ENCODE measurements at places on chromosomes 5 and 9.
A peak's percentile ranks its signal among the peaks of the same experiment; 100 is the strongest.

GRCh38 chr5:151661968-151662732 is 24.6 kb downstream of the SPARC start:
- no peak for DNase-seq

GRCh38 chr5:174532455-174533453 is 191.6 kb upstream of the MSX2 start:
- DNase-seq: peak; percentile 95

GRCh38 chr5:65611524-65611923 is 12.6 kb downstream of the TRIM23 start:
- DNase-seq: no peak

DNA sequence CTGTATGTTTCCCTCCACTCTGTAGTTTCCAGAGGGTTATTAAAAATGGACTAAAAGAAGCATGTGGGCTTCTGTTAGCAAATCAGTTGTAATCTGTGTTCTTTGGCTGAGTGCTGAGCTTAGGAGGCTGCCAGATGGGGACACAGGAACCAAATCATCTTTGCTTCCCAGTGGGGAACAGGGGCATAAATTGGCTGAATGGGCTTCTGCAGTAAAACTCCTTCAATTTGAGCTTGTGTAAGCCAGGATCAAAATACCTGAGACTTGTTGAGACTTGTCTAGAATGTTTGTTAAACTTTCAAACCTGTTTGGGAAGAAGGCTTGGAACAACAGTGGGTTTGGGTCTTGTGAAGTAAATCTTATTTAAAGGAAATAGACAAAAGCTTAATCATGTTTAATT is 32.2 kb upstream of the TNFAIP8 start:
- peak; percentile 34 for DNase-seq

- no peak for DNase-seq
Observed at GRCh38 chr9:130499804-130500263, 55.1 kb downstream of the ASS1 start.

DNA sequence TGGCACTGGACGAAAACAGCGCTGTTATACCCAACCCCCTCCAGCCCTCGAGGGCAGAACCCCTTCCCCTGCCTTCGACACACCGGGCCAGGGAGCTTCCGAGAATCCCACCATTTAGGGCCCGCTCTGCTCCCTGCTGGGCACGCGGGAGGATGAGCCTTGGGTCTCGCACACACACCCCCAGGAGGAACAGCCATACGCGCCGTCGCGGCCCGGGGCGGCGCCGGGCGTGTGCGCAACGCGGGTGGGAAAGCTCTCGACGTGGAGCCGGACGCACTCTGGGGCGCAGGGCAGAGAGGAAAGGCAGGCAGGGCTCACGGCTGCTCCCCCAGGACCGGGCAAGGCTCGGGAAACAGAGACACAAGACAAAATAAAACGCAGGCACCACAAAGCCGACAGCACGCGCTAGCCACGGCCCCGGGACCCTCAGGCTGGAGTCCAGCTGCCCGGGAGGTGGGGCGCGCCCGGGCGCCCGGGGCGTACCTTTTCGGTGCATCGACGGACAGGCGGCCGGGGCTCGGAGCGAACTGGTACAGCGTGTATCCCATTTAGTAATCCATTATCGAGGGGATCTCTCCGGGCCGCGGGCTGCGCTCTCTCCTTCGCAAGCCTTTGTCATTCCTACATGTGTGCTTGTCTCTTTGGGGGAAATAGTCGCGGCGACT is 789 bp downstream of the SEMA6A start:
- peak; percentile 7 for DNase-seq

DNA sequence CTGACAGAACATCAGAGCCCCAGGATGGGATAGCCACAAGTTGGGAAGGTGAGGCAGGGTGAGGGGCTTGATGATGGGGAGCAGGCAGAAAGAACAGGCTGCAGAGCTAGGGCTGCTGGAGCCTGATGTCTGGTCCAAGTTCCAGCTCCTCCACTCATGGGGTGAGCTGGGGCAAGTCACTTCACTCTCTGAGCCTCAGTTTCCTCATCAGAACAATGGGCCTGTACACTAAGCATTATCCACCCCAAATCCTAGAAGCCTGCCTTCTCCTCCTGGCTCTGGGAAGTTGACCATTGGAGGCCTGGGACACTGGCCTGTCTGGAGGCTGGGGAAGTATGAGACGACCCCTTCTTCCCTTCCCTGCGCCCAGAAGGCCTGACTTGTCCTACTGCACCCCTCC is 51.8 kb upstream of the PSD2 start:
- DNase-seq: no peak

- DNase-seq: no peak
Observed at GRCh38 chr9:35294066-35294465, 132.3 kb downstream of the UNC13B start.

DNA sequence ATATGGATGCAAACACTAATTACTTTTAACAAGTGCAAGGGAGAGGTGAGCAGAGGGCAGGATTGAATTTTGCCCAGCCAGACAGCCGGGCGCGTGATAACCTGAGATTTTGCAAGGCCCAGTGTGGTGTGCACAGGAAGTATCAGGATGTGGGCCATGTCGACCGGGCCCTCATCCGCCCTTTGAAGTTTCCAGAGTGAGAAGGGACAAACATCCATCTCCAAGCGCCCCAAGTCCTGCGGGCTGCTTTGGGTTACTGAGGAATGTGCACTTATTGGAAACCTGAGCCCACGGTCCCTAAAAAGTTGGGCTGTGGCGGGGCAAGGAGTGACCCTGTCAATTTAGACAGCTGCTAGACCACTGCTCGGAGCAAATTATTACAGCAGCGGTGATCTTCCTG is 272.2 kb upstream of the IRX2 start:
- no peak for DNase-seq

GRCh38 chr5:134140530-134141201 is 26.2 kb downstream of the TCF7 start:
- peak; percentile 69 for DNase-seq

GRCh38 chr5:51395245-51395644 is 12.0 kb downstream of the ISL1 start:
- no peak for DNase-seq
